ENCODE measurements at places on chromosomes 4 and X.

DNA sequence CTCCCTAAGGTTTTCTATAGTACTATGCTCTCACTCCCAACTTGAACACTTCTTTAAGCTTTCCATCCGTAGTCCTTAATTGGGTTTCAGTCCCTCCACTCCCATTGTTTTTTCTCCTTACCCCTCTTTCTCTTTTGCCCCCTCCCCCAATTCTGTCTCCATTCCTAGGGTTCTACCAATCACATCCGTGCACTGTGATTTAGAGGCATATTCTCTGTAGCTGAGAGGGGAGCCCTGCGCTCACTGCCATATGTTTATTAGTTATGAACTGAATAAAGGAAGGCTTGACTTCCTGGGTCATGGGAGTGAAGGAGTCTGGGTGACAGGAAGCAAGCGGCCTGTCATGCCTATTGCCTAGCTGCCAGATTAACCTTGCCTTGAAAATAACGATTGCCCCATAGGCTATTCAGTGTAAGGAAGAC is 471 bp downstream of the MCTS1 start:
- peak; percentile 33 for DNase-seq

DNA sequence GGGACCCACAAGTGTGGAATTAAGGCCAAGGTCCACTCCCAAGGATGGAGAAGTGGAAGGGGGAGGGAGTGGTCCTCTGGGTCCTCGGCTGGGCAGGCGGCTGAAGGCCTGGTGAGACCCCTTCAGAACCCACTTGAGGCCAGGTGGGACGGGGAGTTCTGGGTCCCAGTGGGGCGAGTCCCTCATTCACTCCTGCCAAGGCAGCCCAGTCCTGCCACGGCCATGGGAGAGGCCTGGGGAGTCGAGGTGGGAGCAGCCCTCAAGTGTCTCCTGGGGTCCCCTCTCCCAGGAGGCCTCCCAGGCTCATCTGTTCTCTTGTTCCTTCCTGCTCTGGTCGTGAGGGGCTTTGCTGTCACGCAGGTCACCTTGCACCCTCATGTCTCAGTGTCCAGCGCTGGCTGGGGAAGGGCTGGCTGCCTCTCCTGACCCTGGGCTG is 6.1 kb upstream of the SH3BP2 start:
- no peak for DNase-seq

DNA sequence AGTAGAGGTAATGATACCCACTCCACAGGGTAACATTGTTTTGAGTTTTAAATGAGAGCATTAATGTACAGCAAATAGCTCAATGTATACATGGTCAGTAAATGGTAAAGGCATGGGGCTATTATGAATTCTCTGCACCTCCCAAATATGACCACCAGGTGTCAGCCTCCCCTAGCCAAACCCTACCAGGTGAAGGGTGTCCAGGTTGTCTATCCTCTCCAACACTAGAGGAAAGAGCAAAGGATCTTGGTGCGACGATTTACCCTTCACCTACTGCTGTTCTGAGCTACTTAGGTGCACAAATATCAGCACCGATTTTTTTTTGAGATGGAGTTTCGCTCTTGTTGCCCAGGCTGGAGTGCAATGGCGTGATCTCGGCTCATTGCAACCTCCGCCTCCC is 26.5 kb upstream of the XIAP start:
- DNase-seq: peak; percentile 57

DNA sequence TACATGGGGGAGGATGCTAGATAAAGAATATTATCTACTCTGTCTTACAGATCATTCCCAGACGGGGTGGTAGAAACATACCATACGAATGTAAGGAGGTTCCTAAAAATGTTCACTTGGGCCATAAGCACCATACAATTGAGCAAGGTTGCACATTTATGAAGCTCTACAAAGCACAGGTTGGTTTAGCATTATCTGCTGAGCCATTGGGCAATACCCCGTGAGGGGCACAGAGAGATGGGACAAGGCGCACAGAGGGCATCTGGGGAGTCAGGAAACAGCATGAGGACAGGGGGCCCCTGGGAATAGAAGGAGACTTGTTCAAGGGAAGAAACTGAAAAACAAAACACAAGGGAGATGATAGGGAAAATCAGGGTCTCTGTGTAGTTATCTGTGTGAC is 305.3 kb downstream of the TRIML1 start:
- no peak for DNase-seq

- peak; percentile 72 for DNase-seq
These were observed 605.9 kb upstream of the DIPK2B start for GRCh38 chrX:45806410-45807121.

DNA sequence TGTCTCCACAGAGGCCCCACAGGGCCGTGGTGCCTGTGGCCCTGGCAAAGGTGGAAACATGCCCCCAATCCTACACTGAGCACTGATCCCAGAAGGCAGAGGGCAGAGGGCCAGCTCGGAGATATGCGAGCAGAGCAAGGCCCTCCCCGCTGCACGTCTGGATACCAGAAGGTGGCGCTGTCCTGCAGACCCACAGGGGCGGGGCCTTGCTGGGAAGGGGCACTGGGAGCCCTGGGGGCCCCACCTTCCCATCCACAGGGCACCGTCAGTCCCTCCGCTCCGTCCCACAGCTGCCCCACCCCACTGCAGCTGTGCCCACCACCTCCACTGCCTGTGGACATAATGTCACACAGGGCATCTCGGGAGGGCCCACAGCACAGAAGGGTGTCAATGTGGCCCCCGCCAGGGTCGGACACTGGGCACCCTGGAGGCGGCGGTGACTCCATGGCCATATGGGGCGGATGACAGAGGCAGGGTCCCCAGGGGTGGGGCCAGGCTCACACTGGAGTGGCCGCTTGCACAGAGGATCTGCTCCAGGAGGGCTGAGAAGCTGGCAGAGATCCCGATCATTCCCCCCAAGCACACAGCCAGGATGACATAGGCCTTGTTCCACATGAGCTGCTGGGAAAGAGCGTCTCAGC is 4.8 kb downstream of the SLC49A3 start:
- no peak for DNase-seq

DNA sequence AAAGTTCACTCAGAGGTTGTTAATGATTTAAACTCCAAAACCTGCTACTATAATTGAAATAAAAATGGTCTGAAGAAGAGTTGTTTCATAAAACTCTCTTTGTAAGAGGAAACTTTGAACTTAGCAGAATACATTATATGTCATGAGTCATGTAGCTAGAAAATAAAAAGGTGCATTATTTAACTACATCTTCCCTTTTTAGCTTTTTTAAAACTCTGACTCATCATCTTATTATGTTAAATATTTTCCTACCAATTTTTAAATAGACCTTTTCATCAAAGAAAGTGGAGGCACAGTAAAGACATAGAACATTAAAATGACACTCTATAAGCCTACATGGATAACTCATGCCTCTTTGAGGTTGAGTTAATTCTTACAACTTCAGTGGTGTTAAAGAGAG is 1.2 kb upstream of the ZNF827 start:
- DNase-seq: no peak

GRCh38 chr4:54433686-54434085 is 204.6 kb downstream of the PDGFRA start:
- no peak for DNase-seq

GRCh38 chr4:140672416-140672815 is 83.8 kb downstream of the TBC1D9 start:
- no peak for DNase-seq

DNA sequence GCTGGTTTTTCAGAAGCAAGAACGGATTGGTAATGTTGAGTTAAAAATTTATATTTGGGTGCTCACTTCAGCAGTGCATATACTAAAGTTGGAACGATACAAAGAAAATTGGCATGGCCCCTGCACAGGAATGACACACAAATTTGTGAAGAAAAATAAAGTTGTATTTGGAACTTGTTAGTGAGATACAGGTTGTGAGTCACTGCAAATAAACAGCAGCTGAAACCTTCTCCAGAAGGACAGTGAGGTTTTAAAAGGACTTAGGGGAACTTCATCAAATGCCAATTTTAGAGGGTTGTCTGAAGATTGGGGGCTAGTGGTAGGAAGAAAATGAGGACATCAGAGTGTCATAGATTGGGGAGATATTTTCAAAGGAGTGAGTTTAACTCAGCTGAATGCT is 79.7 kb upstream of the ELOVL6 start:
- DNase-seq: no peak

DNA sequence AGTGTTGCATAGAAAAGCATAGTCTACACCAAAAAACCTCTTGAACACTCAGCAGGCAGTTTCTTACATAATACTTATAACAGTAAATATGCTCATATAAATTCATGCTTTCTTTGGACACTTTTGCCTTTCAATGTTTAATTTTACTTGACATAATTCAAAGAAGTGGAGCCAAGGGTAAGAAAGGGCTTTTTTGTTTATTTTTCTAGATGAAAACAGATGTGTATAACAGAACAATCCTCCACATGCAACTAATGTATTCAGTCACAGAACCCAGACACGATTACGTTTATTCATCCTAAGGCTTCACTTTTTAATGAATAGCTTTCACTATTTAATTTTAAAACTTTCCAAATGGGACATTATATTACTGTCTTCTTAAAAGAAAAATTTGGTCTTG is 58.0 kb upstream of the PTPN13 start:
- no peak for DNase-seq

GRCh38 chrX:71910643-71910985 is at the start of gene NHSL2:
Gene NHSL2 (plus strand): TSS chrX:71910845.
- DNase-seq: no peak

DNA sequence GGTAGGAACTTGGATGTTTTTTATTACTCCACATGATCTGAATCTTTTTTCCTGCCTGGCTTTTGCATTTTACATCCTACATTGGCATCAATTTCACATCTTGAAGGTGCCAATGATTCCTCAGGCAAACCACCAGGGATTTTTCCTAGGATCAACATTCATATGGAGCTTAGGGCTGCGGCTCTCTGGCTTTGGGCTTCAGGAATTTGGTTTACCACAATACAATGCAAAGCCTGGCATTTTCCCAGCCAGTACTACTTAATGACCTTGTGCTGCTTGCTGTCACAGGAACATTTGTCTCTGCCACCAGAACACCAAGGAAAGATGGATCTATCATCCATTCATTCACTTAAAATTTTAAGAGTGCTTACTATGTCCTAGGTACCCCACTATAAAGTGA is 180.7 kb downstream of the PDGFC start:
- no peak for DNase-seq

- DNase-seq: no peak
These were observed 3.6 kb downstream of the RPL36A start for GRCh38 chrX:101394372-101394771.
